ENCODE measurements at places on chromosomes 5 and 9. TPM values are rescaled to one million over a fixed set of nuclear protein-coding genes. Genes with fewer than 3 reads are reported as not detected.

Gene WNK2
- total RNA-seq = 1.1 TPM

Gene CCNI2
- total RNA-seq = not detected

Gene IL3
- total RNA-seq = not detected

Gene KCNT1
- total RNA-seq = 0.06 TPM

Gene SCGB3A2
- not detected for total RNA-seq

Gene SLC36A3
- not detected for total RNA-seq

Gene PFN3
- not detected for total RNA-seq

Gene SVEP1
- total RNA-seq = 359 TPM

Gene TMED9
- total RNA-seq = 168 TPM

Gene ALDH1B1
- total RNA-seq = 26.3 TPM

Gene RALGPS1
- total RNA-seq = 4.8 TPM

Gene PCDHA4
- 0.32 TPM for total RNA-seq

Gene PDE6A
- not detected for total RNA-seq

Gene NCBP1
- 21.3 TPM for total RNA-seq

Gene PRSS3
- total RNA-seq = not detected

Gene ANXA2R
- total RNA-seq = 2.0 TPM

Gene PCDH1
- total RNA-seq = 43.8 TPM

Gene FRRS1L
- total RNA-seq = 0.32 TPM

Gene FBP1
- 14.5 TPM for total RNA-seq

Gene RFX3
- 10.8 TPM for total RNA-seq

Gene INSL6
- not detected for total RNA-seq

Gene SLC1A3
- 429 TPM for total RNA-seq

Gene CCDC171
- 0.87 TPM for total RNA-seq

Gene AJM1
- total RNA-seq = 1.00 TPM

Gene NRG2
- 5.7 TPM for total RNA-seq

Gene SV2C
- not detected for total RNA-seq

Gene ADAMTS13
- total RNA-seq = 0.64 TPM

Gene ARL14EPL
- total RNA-seq = not detected

Gene DOCK2
- 49.4 TPM for total RNA-seq

Gene C5orf58
- total RNA-seq = not detected

Gene GABBR2
- total RNA-seq = not detected

Gene OR1L8
- total RNA-seq = not detected

Gene TLR4
- 62.8 TPM for total RNA-seq

Gene NOXA1
- total RNA-seq = 3.2 TPM

Gene PCDH12
- total RNA-seq = 6.4 TPM

Gene CA9
- not detected for total RNA-seq

Gene PIP5K1B
- total RNA-seq = 0.74 TPM

Gene PCDHB9
- 1.0 TPM for total RNA-seq

Gene SPATA24
- total RNA-seq = 2.0 TPM

Gene OR13C3
- total RNA-seq = not detected

Gene FGFR4
- total RNA-seq = 0.42 TPM

Gene FCN2
- total RNA-seq = 1.2 TPM

Gene GTF2H2
- total RNA-seq = 21.7 TPM

Gene TXNDC8
- not detected for total RNA-seq

Data from mesenteric fat pad (tissue), 1 donor.